ENCODE measurements at places on chromosomes 7 and 10. TPM values are rescaled to one million over a fixed set of nuclear protein-coding genes. Genes with fewer than 3 reads are reported as not detected.

The HOXA6 gene
- polyA plus RNA-seq, result 28.5 TPM

The PSMA2 gene
- polyA plus RNA-seq, result 254 TPM

The NPC1L1 gene
- polyA plus RNA-seq, result 0.15 TPM

The LDB3 gene
- polyA plus RNA-seq, result 0.87 TPM

The PRSS58 gene
- polyA plus RNA-seq, result not detected

The CCL26 gene
- not detected for polyA plus RNA-seq

The PNLIPRP2 gene
- polyA plus RNA-seq, result not detected

The TMEM130 gene
- polyA plus RNA-seq, result 4.3 TPM

The GSTK1 gene
- 188 TPM for polyA plus RNA-seq

The RNF32 gene
- 3.7 TPM for polyA plus RNA-seq

The ATG9B gene
- polyA plus RNA-seq, result 1.2 TPM

The NKX6-2 gene
- polyA plus RNA-seq, result 7.9 TPM

The ZNF107 gene
- 10.2 TPM for polyA plus RNA-seq

The NUTM2E gene
- not detected for polyA plus RNA-seq

The CACNA2D1 gene
- polyA plus RNA-seq, result 29.5 TPM

The HECTD2 gene
- 33.4 TPM for polyA plus RNA-seq

The SORCS1 gene
- polyA plus RNA-seq, result 4.5 TPM

The GRID1 gene
- 1.8 TPM for polyA plus RNA-seq

The NRBF2 gene
- 22.0 TPM for polyA plus RNA-seq

The ZCWPW1 gene
- 5.2 TPM for polyA plus RNA-seq

The NRCAM gene
- 21.4 TPM for polyA plus RNA-seq

The DMBT1 gene
- 0.05 TPM for polyA plus RNA-seq
